WERI-Rb-1 (cell line): ENCODE measurements at places on chromosomes 5 and 9.
A peak's percentile ranks its signal among the peaks of the same experiment; 100 is the strongest.

DNA sequence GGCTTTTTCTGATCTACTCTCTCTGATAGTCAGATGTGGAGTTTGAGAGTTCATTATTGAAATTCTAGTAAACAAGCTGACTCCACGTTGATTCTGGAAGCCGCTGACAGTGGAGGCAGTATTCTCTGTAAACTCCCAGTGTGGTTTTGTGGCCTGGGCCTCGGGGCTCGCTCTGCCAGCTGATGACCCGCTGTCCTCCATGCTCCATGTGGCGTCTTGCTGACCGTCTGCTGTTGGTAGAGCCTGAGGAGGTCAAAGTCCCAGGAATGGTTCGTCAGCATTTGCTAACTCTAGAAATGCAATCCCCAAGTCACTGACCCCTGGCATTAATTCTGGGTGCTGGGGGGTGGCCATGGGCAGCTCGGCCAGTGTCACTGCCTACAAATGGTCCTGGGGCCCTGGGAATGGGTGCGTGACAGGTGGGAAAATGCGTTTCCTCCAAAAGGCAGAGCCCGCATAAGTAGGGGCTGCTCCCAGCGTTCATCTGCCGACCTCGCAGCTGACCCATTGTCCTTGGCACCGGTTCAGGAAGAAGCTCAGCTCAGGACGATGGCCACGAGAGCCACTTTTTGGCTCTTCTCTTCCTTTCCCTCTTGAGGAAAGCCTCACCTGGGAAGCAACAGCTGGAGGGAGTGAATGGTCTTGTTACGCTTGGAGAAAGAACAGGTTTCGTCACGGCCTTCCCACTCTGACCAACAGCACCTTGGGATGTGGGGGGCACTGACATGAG, 55.1 kb downstream of the MRPL36 start:
- peak; percentile 2 for DNase-seq

DNA sequence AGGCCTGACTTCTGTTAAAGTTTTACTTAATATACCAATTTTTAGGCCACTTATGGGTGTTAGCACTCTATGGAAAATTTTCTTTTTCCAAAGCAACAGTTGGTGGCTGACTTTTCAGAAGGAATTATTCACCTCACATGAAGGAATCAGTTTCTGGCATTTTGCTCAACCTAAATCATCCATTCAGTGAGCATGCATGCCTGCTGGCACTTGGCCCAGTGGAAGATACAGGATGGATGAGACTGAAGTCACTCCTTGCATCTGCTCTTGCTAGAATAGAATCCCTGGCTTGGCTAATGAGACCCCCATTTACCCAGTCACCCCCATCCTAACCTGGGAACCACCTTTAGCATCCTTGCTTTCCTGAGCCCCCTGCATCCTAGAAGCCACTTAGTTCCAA, 131.7 kb downstream of the WDR41 start:
- DNase-seq, result no peak

- DNase-seq, result no peak
These were observed 1111.1 kb downstream of the TAF11L14 start for GRCh38 chr5:18745042-18745987.

DNA sequence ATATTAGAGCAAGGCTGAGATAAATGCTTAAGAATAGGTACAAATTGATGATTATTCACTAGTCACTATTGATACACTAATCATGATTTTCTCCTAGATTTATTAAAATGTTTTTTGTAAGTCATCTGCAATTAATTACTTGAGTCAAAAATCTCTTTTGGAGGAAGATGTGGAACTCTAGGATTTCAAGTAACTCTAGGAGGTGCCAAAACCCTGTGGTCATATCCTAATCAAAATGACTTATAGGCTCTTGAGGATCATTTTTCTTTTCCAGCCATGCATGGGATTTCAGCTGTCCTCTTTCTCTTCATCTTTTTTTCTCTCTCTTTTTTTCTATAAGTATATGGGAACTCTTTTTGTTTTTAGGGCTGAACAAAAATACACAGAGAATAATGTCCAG, 141.8 kb upstream of the CD180 start:
- DNase-seq, result no peak

DNA sequence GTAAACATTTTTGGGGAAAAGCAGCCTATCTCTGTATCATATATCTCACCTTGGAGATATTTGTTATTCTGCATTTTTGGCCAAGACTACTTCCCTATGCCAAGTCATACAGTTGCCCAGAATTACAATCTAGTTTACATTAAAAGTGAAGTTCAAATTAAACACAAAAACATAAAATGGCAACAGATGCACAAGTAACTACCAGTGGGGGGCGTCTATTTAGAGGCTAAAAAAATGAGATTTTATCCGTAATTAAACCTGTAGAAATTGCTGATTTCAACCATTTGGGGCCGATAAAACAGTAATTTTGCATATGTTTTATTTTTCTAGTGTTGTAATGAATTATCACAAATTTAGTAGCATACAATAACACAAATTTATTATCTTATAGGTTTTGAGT, 787.1 kb upstream of the CHD1 start:
- DNase-seq, result no peak

GRCh38 chr5:88875341-88876234, 7.4 kb downstream of the MEF2C start:
- DNase-seq, result no peak

- no peak for DNase-seq
These were observed 360.8 kb upstream of the PANK3 start for GRCh38 chr5:168939887-168940544.

- peak; percentile 71 for DNase-seq
These were observed 7.9 kb downstream of the GABRP start for GRCh38 chr5:170791325-170791954.

- no peak for DNase-seq
These were observed 27.1 kb upstream of the SEMA4D start for GRCh38 chr9:89524963-89525362.
